ENCODE measurements at places on chromosomes 12 and 14.

DNA sequence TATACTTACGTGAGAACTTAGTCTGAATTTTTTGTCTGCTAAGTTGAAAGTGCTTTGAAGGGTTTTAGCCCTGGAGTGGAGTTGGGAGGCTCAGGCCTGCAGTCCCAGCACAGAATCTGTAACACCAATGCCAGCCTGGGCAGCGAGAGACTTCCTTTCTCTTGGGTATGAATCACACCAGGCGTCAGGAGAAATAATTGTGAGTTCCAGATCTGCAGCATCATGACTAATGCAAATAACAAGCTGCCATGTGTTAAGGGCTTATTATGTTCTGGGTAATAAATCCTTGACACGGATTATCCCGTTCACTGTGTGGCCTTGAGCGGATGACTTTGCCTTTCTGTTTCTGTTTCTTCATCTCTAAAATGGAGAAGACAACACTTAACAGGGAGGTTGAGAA is 70.6 kb downstream of the B4GALNT3 start:
- no peak for DNase-seq

GRCh38 chr12:1619587-1619986 is 9.4 kb upstream of the WNT5B start:
- no peak for DNase-seq

- DNase-seq: no peak
Observed at GRCh38 chr14:50978529-50978871, 34.2 kb upstream of the PYGL start.

DNA sequence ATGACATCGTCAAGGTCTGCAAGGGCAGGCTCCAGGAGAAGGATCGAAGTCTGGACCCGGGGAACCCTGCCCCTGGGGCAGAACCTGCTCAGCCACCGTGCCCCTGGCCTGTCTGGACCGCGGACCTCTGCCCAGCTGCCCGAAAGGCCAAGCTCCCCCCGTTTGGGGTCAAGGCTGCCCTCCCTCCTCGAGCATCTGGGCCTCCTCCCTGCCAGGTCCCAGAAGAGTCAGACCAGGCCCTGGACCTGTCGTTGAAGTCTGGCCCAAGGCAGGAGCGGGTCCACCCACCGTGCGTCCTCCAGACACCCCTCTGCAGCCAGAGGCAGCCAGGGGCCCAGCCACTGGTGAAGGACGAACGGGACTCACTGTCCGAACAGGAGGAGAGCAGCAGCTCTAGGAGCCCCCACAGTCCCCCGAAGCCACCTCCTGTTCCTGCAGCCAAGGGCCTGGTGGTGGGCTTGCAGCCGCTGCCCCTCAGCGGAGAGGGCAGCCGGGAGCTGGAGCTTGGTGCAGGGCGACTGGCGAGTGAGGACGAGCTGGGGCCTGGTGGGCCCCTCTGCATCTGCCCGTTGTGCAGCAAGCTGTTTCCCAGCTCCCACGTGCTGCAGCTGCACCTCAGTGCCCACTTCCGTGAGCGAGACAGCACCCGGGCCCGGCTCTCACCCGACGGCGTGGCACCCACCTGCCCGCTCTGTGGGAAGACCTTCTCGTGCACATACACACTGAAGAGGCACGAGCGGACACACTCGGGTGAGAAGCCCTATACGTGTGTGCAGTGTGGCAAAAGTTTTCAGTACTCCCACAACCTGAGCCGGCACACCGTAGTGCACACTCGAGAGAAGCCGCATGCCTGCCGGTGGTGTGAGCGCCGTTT is 856 bp downstream of the ZBTB42 start:
- DNase-seq: no peak

- peak; percentile 86 for DNase-seq
Observed at GRCh38 chr12:124567673-124568373, 411 bp upstream of the NCOR2 start.

GRCh38 chr14:58540749-58541632 is 96.8 kb upstream of the DACT1 start:
- no peak for DNase-seq

GRCh38 chr14:20578784-20579502 is 8.9 kb downstream of the RNASE11 start:
- DNase-seq: no peak

- DNase-seq: peak; percentile 8
Observed at GRCh38 chr12:70661466-70662161, 24.4 kb upstream of the PTPRB start.

GRCh38 chr14:42228611-42229010 is 621.9 kb downstream of the LRFN5 start:
- DNase-seq: no peak

DNA sequence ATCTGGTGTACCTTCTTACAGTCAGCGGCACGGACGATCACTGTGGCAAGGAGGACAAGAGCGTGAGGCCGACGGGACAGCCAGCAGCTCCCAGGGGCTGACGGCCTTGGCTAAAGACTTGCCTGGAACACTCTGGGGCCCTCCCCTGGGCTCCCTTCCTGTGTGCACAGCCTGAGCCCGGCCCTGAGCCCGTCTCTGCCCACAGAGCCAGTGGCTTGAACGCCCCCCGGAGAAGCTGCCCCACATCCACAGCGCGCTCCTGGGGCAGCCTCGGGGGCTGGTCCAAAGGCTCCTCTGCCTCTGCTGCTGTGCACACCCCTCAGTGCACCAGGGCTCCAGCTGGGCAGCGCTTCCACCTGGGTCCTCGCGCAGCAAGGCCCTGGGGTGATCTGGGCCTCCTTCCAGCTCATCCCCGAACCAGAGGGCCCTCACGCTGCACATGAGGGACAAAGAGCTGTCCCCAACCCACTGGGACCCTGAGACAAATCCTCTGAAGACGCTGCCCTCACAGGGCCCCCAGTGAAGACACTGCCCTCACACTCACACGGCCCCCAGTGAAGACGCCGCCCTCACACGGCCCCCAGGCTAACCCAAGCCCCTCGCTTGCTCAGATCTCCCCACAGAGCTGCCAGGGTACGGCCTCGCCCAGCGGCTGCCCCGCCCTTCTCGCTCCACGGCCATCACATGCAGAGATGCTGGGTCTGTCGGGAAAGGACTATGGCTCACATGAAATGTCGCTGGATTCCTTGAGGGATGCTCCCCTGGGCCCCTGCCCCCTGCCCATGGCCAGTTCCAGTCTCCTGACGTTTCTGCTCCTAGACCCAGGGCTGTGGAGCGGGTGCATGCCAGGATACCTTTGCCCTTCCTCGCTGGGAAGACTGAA is 22.2 kb downstream of the AMN start:
- DNase-seq: no peak

GRCh38 chr12:31478898-31479297 is 112.0 kb downstream of the DENND5B start:
- DNase-seq: no peak

GRCh38 chr12:65099182-65099581 is 21.9 kb downstream of the WIF1 start:
- DNase-seq: no peak

GRCh38 chr14:94427016-94427613 is 25.5 kb downstream of the SERPINA11 start:
- no peak for DNase-seq

DNA sequence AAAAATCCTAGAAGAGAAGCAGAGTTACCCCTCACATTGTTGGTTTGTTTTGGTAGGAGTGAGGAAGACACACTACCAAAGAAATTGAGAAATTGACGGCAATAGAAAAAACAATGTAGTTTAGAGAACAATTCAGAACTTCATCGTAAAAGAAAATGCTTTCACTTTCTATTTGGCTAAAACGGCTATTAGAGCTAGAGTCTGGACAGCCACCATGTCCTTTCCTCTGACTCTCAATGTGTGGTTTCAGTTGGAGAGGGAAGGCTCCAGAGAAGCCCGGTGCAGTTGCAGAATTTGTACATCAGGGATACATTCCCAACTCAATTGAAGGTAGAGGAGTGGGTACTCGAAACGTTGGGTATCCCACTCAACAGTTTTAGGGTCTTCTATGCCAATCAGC is 535.3 kb downstream of the GALC start:
- DNase-seq: no peak

GRCh38 chr14:85280074-85280473 is 249.9 kb upstream of the FLRT2 start:
- DNase-seq: no peak

- DNase-seq: no peak
Observed at GRCh38 chr12:62078020-62078419, 182.2 kb upstream of the USP15 start.

DNA sequence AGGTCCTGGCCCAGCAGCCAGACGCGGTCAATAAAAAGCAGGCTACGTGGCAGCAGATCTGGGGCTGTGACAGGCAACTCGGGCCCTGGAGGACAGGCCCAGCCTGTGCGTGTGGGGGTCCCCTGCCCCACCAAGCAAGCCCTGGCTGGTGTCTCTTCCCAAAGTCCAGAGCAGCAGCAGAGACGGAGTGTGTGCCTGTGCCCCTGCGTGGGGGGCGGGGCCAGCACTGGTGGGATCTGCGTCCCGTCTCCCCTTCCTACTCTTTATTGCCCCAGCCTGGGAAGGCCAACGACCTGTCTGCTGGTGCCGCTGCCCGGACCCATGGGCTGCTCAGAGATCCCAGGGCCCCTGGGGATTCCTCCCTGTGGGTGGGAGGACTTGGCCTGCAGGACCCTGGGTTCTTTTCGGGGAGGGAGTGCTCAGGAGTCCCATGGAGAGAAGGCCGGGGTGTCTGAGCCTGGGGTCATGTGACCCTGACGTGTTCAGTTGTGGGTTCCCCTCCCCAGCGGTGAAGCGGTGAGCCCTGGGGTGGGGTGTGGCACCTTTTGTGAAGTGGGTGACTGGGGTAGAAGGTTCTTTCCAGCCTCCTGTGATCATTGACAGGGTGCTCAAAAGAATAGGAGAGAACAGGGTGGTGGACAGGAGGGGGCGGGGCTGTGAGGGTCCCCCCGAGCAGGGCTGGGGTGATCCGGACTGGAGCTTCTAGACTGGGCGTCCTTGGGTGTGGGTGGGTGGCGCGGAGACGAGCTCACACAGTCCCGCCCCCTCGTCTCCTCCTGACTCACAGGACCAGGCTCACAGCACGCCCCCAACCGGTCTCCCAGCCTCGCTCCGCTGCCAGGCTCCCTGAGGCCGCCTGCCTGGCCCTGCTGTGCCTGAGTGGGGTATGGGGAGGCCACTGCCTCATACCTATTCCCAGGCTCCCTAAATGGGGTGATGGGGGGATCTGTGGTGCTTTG is 22.4 kb downstream of the ASPG start:
- DNase-seq: no peak

DNA sequence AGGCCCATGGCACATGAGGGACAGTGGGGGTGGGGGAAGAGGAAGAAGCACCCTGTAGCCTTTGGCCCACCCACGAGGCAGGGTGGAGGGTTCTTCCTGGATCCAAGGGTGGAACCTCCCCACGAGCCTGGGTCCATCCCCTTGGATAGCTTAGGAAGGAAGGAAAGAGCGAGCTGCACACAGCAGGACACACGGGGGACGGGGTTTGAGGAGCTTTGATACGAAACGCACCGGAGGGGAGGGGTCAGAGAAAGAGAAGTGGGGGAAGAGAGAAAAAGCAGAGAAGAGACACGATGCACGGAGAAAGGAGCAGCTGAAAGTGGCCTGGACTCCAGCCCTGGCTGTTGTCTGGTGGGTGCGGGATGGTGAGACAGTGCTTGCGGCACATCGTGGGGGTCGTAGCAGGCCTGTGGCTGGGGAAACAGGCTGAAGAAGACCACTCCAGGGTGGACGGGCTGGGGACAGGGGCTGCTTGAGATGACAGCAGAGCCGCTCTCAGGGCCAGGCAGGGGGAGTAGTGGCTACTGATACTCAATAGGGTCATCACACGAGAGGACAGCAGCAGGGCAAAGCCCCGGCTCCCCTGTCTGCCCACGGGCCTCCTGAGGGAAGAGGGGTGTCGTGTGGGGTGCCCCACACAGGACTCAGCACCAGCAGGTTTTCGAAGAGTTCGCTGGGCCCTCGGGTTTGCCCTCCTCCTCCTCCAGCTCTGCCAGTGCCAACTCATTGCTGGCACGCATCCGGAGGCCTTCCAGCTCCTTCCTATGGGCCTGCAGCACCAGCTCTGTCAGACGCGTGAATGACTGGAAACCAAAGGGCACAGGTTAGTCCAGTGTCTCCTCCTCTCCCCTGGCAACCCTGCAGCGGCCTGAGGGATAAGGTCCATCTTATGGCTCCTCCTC is 5.4 kb upstream of the GPX2 start:
- DNase-seq: no peak

- DNase-seq: no peak
Observed at GRCh38 chr12:70398862-70399261, 32.8 kb downstream of the KCNMB4 start.

DNA sequence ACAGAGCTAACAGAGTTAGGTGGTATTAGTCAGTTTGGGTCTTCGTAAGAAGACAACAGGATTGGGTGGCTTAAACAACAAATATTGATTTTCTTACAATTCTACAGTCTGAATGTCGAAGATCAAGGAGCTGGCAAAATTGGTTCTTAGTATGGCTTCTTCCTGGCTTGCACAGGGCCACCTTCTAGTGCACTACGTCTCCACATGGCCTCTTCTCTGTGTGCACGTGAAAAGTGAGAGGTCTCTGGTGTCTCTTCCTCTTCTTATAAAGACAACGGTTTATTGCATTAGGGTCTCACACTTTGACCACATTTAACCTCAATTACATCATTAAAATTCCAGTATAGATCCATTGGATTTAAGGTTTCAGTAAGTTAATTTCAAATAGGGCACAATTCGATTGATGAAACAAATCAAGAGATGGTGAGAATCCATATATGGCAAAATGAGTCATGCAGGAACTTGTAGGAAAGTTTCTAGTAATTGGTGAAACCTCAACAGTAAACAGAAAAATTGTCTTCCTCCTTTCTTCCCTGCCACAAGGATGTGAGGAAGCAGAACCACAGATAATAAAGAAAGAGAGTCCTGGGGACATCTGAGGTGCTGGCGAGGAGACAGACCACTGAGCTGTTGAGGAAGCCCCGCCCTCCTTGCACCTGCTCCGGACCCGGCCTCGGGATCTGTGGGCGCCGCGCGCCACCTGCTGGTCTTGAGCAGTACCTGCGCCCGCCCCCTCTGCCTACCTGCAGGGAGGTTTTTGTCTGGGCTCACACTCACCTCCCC is 846.7 kb downstream of the TMEM121 start:
- peak; percentile 22 for DNase-seq

GRCh38 chr12:94819011-94819410 is 168.7 kb upstream of the TMCC3 start:
- DNase-seq: no peak

GRCh38 chr12:34287437-34287836 is 265.1 kb downstream of the ALG10 start:
- DNase-seq: no peak

GRCh38 chr12:5264006-5264405 is 167.9 kb upstream of the NTF3 start:
- DNase-seq: no peak

- DNase-seq: no peak
Observed at GRCh38 chr12:28032811-28033537, 60.4 kb upstream of the PTHLH start.

DNA sequence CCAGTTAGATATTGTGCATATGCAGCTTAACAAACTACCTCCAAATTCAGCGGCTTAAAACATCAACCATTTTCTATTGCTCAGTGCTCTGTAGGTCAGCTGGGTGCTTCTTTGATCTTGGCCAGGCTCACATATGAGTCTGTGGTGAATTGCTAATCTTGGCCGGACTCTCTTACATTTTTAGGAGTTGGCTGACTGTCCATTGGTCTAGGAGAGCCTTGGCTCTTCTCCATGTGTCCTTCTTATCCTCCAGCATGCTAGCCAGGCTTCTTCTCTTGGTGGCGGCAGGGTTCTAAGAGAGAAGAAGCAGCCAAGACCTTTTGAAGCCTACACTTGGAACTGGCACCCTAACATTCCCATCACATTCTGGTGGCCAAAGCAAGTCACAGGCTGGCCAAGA is 174.3 kb upstream of the PWP1 start:
- no peak for DNase-seq

GRCh38 chr12:120496413-120497340 is 764 bp downstream of the DYNLL1 start:
- no peak for DNase-seq

GRCh38 chr12:46507766-46508165 is 135.2 kb upstream of the SLC38A2 start:
- DNase-seq: no peak
